ENCODE measurements at places on chromosomes 1 and 21.
A peak's percentile ranks its signal among the peaks of the same experiment; 100 is the strongest.

- no peak for DNase-seq
Observed at GRCh38 chr1:200226268-200226968, 183.4 kb downstream of the ZNF281 start.

- no peak for DNase-seq
Observed at GRCh38 chr1:211734359-211734758, 58.9 kb upstream of the NEK2 start.

- DNase-seq: no peak
Observed at GRCh38 chr1:213269829-213270228, 218.8 kb downstream of the RPS6KC1 start.

DNA sequence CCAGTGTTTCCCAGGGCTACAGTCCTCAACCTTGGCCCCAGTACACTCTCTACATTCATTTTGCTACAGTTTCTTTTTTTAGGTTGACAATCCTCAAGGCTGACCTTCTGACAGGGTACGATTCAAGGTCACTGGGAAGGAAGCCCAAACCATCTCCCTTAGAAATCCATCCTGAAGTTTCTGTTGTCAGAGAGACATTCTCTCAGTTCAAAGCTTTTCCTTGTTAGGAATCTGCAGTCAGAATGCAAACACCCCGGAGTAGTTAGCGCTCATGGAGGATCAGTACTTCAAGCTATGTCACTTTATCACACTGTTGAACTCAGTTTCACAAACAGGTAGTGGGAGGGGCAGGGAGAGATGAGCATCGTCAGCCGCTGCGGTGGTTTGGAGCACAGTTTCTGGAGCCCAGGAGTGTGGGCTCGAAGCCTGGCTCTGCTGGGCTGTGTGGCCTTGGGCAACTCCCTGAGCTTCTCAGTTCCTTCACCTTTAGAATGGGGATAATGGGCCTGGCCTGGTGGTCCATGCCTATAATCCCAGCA lies 4.2 kb downstream of the SLC2A5 start:
- DNase-seq: no peak

DNA sequence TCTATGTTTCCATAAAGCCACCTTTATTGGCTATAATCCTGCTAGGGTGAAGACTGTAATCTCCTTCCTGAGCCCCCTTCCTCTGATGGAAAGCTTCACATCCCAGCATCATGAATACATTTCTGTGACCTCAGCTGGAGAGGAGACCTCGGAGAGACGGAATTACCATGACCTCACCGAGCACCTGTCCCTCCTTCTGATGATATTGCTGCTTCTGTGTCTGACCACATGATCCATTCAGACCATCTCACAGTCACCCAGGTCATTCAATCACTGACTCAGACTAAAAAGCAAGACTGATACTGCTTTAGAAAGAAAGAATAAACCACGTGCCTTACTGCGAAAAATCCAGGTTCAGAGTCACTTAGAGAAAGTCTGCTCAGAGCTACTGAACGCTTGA lies 8.8 kb downstream of the KCND3 start:
- no peak for DNase-seq

GRCh38 chr1:82266351-82266750 lies 465.6 kb downstream of the ADGRL2 start:
- DNase-seq: no peak

DNA sequence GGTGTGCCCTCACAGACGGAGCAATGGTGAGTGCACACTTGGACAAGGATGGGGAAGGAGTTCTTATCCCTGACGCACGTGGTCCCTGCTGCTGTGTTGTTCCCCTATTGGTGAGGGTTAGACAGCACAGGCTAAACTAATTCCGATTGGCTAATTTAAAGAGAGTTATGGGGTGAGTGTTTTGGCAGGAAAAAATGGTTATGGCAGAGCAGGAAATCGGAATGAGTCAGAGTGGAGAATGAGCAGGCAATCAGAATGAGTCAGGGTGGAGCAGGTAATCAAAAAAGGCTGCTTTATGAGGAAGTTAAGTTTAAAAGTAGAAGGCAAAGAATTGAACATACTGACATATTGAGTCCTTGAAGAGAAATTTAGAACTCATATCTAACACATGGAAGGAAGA lies 100.5 kb downstream of the NGF start:
- no peak for DNase-seq

GRCh38 chr1:18776777-18777176 lies 82.7 kb downstream of the TAS1R2 start:
- DNase-seq: no peak

GRCh38 chr1:77489910-77490309 lies 192.5 kb downstream of the ZZZ3 start:
- no peak for DNase-seq

GRCh38 chr1:25031601-25031965 lies 101.5 kb upstream of the RUNX3 start:
- DNase-seq: peak; percentile 60

- no peak for DNase-seq
Observed at GRCh38 chr1:4425892-4426291, 228.5 kb upstream of the AJAP1 start.

- DNase-seq: no peak
Observed at GRCh38 chr1:157231846-157232525, 93.8 kb upstream of the ETV3 start.

DNA sequence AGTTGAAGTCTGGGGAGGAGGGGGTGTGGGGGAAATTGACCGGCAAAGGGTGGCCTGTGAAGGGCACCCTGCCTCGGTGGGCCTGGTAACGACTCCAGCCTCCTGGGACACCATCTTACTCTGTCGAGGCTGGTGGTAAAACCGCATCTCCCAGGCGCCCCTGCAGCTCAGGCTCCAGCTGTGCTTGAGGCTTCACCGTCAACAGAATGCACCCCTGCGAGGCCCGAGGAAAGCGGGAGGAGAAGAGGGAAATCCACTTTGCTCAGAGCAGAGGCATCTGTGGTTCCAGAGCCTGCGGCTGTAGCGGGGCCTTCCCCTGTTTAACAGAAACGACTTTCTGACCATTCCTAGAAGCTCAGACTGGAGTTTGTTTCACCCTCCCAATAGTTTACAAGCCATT lies 165.6 kb downstream of the NPHP4 start:
- DNase-seq: no peak

GRCh38 chr1:37932759-37933158 lies 14.1 kb downstream of the INPP5B start:
- no peak for DNase-seq

- peak; percentile 53 for DNase-seq
Observed at GRCh38 chr1:153742411-153743142, 14.7 kb downstream of the INTS3 start.

GRCh38 chr1:59639266-59639665 lies 175.5 kb upstream of the HOOK1 start:
- DNase-seq: no peak

DNA sequence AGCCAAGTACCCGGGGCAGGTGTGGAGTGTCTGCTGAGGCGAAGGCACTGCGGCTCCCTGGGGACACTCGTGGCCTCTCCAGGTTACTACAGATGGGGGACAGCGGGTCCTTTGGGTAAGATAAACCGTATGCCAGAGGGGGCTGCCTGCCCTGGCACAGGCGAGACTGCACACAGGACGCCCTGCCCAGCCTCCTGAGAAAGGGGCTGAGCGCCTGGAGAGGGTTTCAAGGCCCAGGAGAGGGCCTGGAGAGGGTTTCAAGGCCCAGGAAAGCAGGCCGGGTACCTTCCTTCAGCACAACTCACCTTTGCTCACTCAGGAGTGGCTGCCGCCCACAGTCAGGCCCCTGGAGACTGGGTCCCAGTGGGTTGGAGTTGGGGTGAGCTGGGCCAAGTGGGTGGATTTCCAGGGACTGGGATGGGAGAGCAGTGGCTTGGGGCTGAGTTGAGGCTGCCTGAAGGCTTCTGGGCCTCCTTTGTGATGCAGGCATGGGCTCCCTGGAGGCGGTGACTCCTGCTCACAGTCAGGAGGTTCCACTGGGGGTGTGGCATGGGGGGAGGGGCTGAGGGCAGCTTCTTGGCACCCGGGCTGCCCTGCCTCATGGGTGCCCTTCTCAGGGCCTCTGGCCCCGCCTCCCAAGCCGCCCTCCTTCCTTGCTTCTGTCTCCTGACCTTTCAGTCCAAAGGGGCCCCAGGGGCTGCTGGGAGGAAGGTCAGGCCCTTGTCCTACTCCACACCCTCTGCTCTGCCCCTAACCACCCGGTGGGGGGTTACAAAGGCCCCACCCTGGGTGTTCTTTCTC lies at the start of gene MMEL1:
MMEL1 (minus strand) TSS at position 456 of the 801 bp plus-strand sequence. CDS start 3,532 bp downstream, outside the sequence.
- peak; percentile 18 for DNase-seq

GRCh38 chr21:42048870-42049577 lies 22.1 kb upstream of the UMODL1 start:
- no peak for DNase-seq

GRCh38 chr1:3187415-3188149 lies 118.6 kb downstream of the PRDM16 start:
- no peak for DNase-seq

DNA sequence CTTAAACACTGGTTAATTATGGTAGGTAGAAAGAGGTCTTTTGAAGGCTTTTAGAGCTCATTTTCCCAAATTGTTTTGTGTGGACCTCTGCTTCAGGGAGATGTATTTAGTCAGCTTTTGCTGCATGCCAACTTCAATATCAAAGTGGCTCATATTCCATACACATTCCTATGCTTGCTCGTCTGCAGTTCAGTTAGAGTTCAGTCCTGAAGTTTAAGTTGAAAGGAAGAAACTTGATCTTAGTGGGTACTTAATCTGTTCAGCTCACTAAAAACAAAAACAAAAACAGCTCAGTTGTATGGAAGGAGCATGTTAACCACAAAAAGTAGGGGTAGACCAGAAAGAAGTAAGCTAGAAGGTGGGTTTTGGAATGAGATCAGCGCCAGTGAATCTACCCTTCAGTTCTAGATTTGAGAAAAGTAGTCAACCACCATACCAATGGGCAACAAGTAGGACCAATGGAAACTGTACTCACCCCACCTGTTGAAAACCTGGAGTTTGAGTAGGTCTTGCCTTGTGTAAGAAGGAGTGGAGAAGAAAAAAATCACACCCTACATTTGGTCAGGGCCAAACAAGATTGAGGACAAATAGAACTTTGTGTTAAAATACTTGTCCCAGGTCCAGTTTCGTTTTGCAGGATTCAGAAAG lies 58.0 kb downstream of the LEPR start:
- DNase-seq: no peak

- DNase-seq: no peak
Observed at GRCh38 chr1:14296795-14297194, 301.7 kb upstream of the KAZN start.

- no peak for DNase-seq
Observed at GRCh38 chr1:112322983-112323678, 72.9 kb upstream of the CTTNBP2NL start.

DNA sequence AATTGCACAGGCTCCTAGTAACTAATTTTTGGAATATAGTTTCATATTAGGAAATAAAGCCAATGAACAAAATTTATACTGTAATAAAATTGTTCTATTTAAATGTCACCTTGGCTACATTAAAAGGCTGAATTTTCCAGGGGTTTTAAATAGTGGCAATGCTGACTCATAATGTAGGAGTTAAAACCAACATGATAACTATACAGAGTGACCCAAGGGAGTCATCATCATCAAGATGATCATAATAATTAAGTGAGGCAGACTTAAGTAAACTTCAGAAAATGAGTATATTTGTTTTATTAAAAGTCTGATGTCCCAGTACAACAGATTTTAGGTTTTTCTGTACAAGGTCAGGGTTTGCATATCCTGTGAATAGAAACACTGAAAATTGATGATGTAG lies 183.4 kb downstream of the PLPPR4 start:
- DNase-seq: no peak

DNA sequence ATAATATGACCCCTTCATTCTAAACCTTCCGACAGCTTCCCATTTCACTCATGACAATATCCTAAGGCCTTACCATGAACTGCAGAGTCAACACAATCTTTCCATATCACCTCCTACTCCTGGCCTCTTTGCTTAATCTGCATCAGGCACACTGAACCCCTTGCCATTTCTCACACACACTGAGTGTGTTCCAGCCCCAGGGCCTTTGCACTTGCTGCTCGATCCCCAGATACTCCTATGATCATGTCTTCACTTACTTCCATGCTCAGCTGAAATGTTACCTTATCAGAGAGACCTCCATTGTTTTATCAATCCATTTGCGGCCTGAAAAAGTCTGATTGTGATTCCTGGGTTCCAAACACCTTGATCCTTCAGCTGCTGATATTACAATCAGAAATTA lies 47.0 kb downstream of the ETS2 start:
- no peak for DNase-seq

- no peak for DNase-seq
Observed at GRCh38 chr1:13543451-13544220, 29.8 kb upstream of the LRRC38 start.

- peak; percentile 20 for DNase-seq
Observed at GRCh38 chr1:169466259-169467230, 19.2 kb downstream of the SLC19A2 start.

- DNase-seq: no peak
Observed at GRCh38 chr21:15333951-15334350, 269.2 kb upstream of the NRIP1 start.

GRCh38 chr1:234490793-234491479 lies 12.0 kb upstream of the TARBP1 start:
- no peak for DNase-seq

GRCh38 chr1:236052232-236052993 lies 12.5 kb downstream of the NID1 start:
- DNase-seq: no peak

DNA sequence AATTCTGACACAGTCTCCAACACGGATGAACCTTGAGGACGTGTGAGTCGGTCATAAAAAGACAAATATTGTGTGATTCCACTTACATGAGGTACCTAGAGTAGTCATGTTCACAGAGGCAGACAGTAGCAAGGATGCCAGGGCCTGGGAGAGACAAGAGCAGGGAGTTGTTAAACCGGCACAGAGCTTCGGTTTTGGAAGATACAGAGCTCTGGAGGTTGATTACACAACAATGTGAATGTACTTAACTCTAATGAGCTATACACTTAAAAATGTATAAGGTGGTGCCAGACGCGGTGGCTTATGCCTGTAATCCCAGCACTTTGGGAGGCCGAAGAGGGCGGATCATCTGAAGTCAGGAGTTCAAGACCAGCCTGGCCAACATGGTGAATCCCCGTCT lies 37.8 kb upstream of the NEK2 start:
- DNase-seq: no peak

DNA sequence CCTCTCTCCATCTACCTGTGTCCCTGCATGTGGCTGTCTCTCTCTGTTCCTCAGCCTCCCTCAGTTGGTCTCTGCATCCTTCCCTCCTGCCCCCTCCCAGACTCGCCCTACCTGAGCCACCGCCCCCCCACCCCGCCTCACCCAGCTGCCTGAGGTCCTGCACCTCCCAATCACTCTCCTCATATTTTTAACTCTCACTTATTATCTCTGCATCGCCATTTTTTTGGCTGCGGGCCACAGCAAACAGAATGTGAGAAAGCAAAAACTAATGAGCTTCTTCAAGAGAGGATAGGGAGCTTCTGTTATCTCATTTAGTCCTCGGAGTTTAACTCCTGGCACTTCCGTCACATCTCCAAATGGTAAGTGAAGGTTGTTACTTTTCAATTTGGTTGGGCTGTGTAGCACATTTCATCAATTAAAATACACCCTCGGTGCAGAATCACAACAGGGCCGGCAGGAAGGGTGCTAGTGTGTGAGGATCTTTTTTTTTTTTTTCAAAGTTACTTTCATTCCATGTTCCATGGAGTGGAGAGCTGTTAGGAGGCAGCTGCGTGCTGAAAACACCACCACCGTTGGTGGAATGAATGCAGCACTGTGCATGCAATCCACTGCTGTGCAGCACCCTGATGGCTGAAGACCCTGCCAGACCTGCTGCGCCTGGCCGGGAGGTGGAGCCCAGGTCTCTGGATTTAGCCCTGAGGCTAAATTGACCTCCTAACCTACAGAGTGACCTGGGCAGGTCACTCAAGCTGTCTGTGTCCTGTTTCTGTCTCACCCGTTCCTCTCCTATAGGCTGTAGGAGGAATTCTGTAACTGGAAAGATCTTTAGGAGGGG lies 157.2 kb upstream of the NFIA start:
- no peak for DNase-seq

- DNase-seq: no peak
Observed at GRCh38 chr1:10514490-10515235, 39.9 kb downstream of the PEX14 start.

All from GM10248 (cell line).